Stimulated activated CD4-positive, alpha-beta T cell treated with anti-CD3 and anti-CD28 coated beads, Interleukin-1b, Interleukin-23, amount 100 ng/mL, for 1 hour (primary cell): ENCODE measurements at places on chromosomes 4 and X.

- DNase-seq = no peak
Observed at GRCh38 chr4:123229286-123229685, 167.3 kb upstream of the SPRY1 start.

- DNase-seq = no peak
Observed at GRCh38 chr4:131499141-131499873, 1649.8 kb upstream of the PCDH10 start.

DNA sequence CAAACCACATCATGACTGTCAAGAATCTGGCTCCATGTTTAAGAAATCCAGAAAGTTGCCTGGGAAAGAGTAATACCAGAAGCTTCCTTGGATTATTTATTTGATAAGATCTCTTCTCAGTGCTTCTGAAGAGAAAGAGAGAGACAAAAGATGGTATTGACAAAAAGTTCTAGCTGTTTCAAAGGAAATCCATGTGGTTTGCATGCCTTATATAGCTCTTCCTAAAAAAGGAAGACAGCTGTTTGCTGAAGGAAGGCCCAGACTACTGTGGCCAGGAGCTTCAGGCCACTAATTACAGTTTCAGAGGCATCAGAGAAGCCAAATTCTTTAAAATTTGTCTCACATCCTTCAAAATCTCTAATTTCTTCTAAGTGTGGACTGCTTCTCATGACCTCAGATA, 565.2 kb upstream of the SLIT2 start:
- no peak for DNase-seq

DNA sequence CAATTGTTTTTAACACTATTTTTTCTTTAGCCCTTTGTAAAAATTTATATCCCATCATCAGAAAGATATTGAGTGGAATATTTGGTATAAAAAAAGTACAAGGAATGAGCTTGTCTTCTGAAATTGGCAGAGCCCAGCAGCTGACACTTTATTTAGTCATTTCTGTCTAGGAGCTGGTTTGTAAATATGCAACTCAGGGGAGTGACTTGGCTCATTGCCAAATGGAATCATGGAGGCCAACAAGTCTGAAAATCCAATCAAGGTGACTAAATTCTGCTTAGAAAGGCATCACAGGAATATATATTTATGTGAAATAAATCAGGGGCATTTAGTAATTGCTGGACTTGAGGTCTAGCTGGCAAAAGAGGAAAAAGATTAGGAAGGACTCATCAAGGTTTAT, 74.4 kb downstream of the OTC start:
- no peak for DNase-seq

GRCh38 chrX:13487731-13488505, 81.5 kb upstream of the EGFL6 start:
- DNase-seq = no peak

- DNase-seq = no peak
Observed at GRCh38 chr4:104967034-104967401, 179.7 kb upstream of the TET2 start.

- no peak for DNase-seq
Observed at GRCh38 chr4:130099105-130099504, 1003.2 kb downstream of the C4orf33 start.

GRCh38 chr4:112513971-112514646, 1.9 kb downstream of the NEUROG2 start:
- no peak for DNase-seq

- no peak for DNase-seq
Observed at GRCh38 chrX:24528605-24529004, 63.5 kb downstream of the PDK3 start.

DNA sequence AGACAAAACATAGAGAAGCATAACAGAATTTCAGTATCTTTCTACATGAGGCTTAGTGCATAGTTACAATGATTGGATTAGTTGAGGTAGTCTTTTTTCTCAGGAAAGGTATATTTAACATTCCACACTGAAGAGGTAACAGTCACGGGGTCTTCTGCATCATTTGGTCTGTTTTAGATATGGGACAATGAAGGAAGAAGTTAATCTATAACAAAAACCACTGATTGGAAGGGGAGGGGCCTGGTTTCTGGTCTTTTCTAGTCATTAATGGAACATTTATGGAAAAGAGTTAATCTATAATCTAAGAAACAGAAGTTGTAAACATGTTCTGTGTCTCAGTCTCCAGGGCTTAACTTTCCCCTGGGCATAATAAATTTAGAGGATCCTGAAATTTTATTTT, 37.3 kb upstream of the HPSE start:
- DNase-seq = no peak

GRCh38 chr4:150784305-150784704, 202.4 kb downstream of the MAB21L2 start:
- DNase-seq = no peak

- DNase-seq = no peak
Observed at GRCh38 chr4:145171911-145172310, 8.5 kb downstream of the OTUD4 start.

- DNase-seq = no peak
Observed at GRCh38 chrX:70434914-70435586, 9.6 kb upstream of the DLG3 start.

- no peak for DNase-seq
Observed at GRCh38 chr4:25811374-25811690, 51.5 kb downstream of the SEL1L3 start.

DNA sequence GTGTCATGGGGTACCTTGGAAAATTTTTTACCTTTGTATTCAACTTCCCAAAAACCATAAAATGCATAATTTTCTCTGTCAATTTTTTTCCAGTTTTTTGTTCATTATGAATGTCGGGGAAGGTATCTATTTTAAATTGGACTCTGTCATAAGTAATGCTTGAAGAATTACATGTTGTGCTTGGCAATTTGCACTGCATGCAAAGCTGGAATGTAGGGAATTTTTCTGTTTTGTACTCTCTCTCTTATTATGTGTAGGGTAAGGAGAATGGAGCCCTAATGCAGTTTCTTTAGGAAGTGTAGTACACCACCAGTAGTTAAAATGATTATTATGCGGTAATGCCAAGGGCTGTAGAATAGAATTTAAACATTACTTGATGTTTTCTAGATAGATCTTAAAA, 137.7 kb upstream of the LIMCH1 start:
- no peak for DNase-seq

- no peak for DNase-seq
Observed at GRCh38 chr4:154457471-154457870, 34.1 kb downstream of the DCHS2 start.

- DNase-seq = no peak
Observed at GRCh38 chrX:47572773-47573340, 9.4 kb upstream of the TIMP1 start.

- no peak for DNase-seq
Observed at GRCh38 chrX:2785538-2785937, 33.7 kb downstream of the XG start.

- no peak for DNase-seq
Observed at GRCh38 chrX:47174846-47175587, 18.6 kb upstream of the UBA1 start.

DNA sequence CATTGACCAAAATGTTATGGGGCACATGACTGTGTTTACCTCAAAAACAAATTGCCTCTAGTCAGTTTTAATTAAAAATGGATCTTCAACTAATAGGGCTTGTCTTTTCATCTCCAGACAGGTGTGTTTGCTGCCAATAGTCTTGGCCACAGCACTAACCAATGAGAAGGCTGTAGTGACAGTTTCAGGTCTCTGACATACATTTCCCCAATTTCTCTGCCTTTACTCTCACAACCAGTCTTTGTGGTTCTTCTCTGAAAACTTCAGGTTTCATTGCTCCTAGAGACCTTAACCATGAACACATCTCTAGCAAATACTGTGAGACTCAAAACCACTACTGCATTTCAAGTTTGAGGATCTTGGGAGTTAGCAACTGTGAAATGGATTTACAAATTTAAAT, 3.5 kb upstream of the EDNRA start:
- no peak for DNase-seq

GRCh38 chrX:20019672-20020365, 29.0 kb upstream of the BCLAF3 start:
- DNase-seq = no peak

DNA sequence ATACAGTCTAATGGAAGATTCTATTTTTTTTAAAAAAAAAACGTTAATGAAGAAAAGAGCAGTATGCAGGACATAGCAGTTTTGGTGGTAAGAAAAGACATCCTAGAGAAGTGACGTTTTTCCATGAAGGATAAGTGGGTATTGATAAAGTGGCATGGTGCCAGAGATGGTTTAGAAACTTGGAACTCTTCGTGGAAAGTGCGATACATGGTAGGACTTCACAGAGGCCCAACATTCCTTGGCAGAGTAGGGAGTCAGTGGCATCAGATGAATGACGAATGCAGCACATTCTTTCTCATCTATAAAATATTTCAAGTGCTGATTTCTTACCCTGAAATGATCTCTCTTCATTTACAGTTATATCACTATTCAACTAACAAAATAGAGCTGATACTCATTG, 298.7 kb downstream of the CCSER1 start:
- no peak for DNase-seq

DNA sequence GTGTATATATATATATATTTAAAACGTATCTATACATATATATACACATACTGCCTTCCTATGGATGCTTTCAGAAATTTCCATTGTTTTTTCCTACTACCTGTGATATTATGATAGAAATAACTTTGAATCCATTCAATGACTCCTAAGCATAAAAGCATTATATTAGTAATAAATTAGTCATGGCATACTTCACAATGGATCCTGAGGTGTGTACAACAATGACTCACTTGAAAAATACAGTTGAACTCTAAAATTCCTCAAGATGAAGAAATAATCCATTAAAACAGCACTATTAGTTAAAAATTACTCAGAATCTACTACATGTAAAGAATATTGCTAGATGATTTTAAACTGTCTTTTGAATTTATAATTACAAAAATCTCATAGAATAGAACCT, 201.1 kb downstream of the STPG2 start:
- no peak for DNase-seq

DNA sequence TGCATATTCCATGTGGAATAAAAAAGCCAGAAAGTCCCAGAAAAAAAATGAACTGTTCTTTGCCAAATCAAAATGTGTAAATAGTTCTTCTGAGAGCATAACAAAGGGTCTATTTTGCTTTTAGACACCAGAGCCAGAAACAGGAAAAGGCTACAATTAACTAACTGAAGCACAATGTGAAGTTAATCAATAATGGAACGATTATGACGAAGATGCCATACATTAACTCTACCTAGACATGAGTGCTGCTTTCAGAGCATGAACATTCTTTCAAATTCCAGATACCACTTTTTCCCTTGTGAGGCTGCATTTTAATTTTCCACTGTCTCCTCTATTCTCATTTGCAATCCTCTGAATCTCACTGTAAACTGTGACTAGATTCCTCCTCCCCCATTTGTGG, 48.7 kb upstream of the PHOX2B start:
- no peak for DNase-seq

GRCh38 chrX:154404625-154405192, 4.3 kb downstream of the DNASE1L1 start:
- no peak for DNase-seq

GRCh38 chrX:18491587-18492340, 66.4 kb downstream of the CDKL5 start:
- no peak for DNase-seq

DNA sequence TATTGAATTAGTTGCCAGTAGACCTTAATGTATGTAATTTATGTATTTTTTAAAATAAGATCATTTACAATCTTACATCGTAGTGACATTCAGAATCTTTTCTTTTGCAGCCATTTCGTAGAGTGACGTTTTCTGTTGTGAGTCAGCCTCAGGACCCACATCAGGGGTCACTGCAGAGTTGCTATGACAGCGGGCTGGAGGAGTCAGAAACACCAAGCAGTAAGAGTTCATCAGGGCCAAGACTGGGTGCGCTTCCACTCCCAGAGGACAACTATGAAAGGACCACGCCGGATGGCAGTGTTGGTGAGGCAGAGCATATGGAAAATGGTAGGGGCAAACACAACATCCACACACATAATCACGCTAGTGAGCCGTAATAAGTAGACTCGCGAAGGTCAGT, 199.9 kb downstream of the PCDH7 start:
- DNase-seq = no peak

DNA sequence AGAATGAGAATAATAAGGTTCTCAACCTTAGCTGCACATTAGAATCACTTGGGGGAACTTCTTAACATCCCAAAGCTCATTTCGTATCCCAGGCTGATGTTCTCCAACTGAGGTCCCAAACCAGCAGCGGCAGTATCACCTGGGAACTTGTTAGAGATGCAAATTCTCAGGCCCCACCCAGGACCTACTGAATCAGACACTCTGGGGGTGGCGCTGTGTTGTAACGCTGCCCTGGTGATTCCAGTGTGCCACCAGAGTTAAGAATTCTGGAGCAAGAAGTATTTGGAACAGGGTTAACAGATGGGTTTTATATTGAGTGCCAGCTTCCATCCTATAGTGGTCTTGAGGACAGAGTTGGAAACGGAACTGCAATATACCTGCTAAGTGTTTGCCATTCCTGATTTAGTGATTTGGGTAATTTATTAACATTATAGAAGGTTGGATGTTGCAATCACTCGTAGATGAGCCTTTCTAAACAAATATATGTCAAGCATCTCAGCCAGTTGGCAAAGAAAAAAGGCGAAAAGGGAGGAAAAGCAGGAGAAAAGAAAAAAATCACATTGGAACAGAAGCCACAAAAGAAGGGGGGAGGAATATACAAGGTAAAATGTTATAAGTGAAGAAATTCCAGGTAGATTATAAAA, 141.0 kb downstream of the ARX start:
- no peak for DNase-seq

DNA sequence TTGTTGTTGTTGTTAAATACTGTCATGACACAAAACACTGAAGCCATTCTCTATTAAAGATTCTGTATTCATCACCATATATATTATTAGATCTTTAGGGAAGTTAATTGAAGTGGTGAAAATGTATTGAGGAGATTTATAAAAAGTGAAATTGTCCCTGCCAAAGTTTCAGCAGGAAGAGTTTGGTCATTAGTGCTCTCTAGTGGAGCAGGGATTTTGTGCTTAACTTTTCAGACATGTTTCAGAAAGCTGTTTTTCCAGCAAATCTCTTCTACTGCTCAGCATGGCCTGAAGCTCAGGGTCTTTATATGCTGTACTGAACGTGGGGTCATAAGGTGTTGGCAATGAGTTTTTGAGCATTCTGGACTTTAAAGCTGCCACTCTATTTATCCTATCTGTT, 36.7 kb upstream of the CXXC4 start:
- no peak for DNase-seq

GRCh38 chrX:119482041-119482440, 13.8 kb downstream of the SLC25A5 start:
- no peak for DNase-seq

GRCh38 chr4:108385076-108385475, 216.3 kb upstream of the LEF1 start:
- DNase-seq = no peak

GRCh38 chrX:36684053-36684452, 324.1 kb upstream of the FAM47C start:
- DNase-seq = no peak

GRCh38 chrX:43958529-43958928, 14.7 kb downstream of the NDP start:
- DNase-seq = no peak
